Large intestine (tissue), 12 donors: ENCODE measurements at places on chromosomes 16 and 17. TPM values are rescaled to one million over a fixed set of nuclear protein-coding genes. Genes with fewer than 3 reads are reported as not detected.

- DNase-seq: no peak
These were observed 49.4 kb upstream of the GSG1L start for GRCh38 chr16:28112908-28113307.

DNA sequence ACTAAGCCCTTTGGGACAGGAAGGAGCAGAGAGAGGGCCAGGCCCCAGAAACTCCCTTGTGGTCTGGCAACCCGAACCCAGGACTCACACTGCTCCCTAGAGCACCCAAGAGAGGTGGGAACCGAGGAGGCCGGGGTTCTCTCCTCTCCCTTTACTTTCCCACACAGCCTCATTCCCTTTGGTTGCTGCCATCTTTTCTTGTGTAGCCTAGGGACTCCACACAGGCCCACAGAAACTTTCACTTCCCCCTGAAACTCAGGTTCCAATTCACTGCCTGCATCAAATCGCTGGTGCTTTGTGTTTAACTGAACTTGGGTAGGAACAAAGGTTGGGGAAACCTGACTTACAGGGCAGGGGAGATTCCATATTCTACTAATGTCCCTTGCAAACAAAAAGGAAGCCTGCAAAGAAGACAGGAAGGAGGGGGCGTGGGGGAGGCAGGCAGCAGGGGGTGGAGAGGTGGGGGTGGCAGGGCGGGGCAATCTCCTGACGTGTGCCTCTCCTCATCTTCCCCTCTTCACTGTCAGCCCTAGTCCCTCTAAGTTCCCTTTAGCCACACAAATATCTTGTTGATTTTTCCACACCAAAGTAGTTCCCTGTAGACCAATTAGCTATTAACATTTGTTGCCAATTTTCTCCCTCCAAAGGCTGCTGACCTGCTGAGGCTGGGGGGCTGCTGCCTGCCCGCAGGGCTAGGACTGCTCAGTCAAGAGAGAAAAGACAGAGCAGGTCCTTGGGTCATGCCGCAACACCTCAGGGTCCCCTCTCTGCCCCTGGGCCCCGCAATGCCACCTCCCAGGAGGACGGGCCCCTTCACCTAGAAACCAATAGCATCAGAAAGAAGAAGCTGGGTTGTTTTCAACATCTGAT is 8.0 kb downstream of the ST3GAL2 start:
- peak; percentile 62 for DNase-seq

- DNase-seq: no peak
These were observed 26.8 kb downstream of the C17orf75 start for GRCh38 chr17:32315171-32315570.

DNA sequence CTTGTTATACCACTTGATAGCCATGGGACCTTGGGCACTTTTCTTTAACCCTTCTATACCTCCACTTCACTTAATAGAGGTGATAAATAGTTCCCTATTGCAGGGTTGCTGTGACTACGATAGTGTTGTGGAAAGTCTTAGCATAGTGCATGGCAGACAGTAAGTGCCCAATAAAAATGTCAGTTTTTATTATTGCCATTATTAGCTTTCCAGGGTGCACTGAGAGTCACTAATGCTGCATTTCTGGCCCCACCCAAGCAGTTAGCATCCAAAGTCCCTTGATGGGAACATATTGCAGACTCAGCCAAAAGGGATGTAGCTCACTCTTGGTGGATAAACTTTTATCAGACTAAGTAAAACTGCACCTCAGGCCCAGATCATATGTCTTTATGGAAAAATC is 41.5 kb upstream of the TEKT3 start:
- DNase-seq: peak; percentile 81

- no peak for DNase-seq
These were observed 46.7 kb downstream of the LMF1 start for GRCh38 chr16:924063-924462.

- peak; percentile 23 for DNase-seq
These were observed 172.9 kb downstream of the STX8 start for GRCh38 chr17:9402590-9403199.

- peak; percentile 51 for DNase-seq
These were observed 651 bp downstream of the SHMT1 start for GRCh38 chr17:18362698-18363100.

The NKD1 gene
- polyA plus RNA-seq: 5.3 TPM

The HOXB2 gene
- polyA plus RNA-seq: 18.6 TPM
